ENCODE measurements at places on chromosomes 3 and 15.

GRCh38 chr15:92157666-92158298 lies 235.9 kb upstream of the ST8SIA2 start:
- no peak for DNase-seq

DNA sequence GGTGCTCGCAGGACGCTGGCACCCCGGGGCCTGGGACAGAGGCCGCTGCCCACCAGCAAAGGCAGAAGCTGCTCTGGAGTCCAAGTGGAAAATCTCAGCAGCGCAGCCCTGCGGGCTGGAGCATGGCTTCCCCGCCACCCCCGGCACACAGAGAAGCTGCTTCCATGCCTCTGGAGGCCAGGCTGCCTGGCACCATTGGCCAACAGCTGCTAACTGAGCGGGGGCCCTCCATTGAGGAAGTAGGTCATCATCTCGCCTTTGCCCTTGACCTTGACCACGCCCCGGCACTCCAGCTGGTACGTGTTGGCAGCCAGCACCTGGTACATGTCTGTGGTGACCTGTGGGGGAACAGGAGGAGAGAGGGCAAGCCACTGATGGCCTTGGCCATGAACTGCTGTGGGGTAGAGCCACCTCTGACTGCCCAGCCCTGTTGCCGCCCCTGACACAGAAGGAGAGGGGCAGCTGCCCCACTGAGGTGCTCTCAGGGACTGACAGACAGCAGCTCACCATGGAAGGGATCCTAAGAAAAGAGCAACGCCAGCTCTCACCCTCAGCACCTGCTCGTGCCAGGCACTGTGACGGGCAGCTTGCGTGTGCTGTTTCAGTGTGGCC lies 82.8 kb downstream of the SEC22A start:
- DNase-seq = no peak

- DNase-seq = no peak
These were observed 60.1 kb downstream of the MGLL start for GRCh38 chr3:127762077-127762786.

DNA sequence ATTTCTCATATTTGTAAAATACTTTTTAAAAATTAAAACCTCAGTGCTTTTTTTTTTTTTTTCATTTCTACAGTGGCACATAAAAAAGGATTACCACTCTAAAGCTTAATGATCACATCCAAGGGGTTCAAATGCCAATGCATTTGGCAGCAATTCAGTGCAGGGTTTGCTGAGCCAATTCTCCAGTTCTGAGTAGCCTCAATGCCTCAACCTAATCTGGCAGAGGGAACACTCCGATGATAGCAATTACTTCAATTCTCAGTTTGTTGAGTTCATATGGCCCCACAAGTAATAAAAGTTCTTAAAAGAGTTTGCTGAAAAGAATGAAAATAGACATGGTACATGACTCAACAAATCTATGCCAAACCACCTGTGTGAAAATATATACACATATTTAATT lies 79.3 kb upstream of the RBMS3 start:
- DNase-seq = no peak

DNA sequence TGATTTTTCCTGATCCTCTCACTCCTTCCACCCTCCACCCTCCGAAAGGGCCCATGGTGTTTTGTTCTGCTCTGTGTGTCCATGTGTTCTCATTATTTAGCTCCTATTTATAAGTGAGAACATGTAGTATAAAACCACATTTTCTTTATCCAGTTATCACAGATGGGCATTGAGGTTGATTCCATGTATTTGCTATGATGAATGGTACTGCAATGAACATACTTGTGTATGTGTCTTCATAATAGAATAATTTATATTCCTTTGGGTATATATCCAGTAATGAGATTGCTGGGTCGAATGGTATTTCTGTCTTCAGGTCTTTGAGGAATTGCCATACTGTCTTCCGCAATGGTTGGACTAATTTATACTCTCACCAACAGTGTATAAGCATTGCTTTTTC lies 126.0 kb downstream of the IMPG2 start:
- no peak for DNase-seq

All from CD4-positive, alpha-beta memory T cell (primary cell).